ENCODE measurements at places on chromosomes 11 and 22. TPM values are rescaled to one million over a fixed set of nuclear protein-coding genes. Genes with fewer than 3 reads are reported as not detected.
A peak's percentile ranks its signal among the peaks of the same experiment; 100 is the strongest.

The OR8G1 gene
- not detected for total RNA-seq

DNA sequence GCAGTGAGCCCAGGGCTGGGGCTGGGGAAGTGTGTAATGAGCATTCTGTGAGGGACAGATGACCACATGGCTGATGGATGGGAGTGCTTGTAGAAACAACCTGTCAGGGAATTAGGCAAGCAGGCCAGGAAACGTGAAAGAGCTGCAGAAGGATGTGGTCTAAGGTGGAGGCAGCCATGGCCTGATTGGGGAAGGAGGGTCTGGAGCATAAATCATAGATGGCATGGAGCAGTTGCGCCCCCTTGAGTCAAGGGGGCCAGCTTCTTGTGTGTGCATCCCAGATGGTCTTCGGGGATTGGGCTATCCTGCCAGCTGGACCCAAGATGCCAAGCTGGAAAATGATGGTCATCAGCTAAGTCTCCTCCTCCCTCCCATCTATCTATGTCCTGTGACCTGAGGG, 119.4 kb upstream of the CLPB start:
- no peak for DNase-seq

- no peak for DNase-seq
These were observed 72.0 kb upstream of the LMO1 start for GRCh38 chr11:8335683-8336082.

DNA sequence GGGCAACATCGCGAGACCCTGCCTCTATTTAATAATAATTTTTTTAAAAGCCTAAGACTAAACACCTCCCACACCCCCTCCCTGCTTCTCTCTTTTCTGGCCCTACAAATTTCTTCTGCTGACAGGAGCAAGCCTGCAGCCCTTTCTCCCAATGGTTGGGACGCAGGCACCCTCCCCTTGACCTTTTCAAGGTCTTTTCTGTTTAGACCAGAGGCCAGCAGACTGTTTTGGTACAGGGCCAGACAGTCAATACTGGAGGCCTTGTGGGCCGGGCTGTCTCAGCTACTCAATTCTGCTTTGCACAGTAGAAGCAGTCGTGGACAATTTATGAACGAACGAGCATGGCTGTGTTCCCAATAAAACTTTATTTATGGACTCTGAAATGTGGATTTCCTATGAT, 92.3 kb downstream of the SCN3B start:
- DNase-seq = no peak

DNA sequence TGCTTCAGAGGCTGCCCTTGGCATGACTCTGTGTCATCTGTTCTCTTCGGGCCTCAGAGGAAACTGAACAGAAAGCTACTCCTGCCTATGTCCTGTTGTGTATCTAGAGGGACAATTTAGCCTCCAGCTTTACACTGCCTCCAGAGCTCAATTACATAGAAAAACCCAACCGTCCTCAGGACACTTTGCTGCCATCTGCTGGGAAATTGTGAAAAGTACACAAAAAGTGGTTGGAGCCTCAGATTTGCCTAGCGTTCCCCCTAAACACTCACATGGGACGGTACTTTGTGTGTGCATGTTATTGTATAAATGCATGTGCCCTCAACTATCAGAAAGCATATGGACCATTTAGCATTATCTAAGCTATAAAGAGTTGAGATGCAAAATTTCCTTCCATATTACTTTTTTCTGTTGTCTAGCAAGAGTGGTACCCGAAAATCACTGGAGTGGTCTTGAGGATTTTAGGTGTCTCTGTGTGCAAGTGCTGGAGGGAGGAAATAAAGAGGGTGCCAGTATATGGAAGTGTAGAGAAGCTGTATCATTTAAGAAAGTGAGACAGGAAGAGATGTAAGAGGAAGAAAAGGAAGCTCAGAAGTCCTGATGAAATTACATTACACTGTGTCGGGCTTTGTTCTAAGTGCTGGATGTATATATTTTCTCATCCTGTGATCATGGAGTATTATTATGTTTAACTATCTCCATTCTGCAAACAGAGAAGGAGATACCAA, 8.7 kb upstream of the MS4A4E start:
- peak; percentile 24 for DNase-seq

Measured in progenitor cell of endocrine pancreas (in vitro differentiated cells).